ENCODE measurements at places on chromosomes 5 and 9. TPM values are rescaled to one million over a fixed set of nuclear protein-coding genes. Genes with fewer than 3 reads are reported as not detected.

GRCh38 chr9:7944572-7944971, 145.0 kb upstream of the DMAC1 start:
- H3K27ac ChIP-seq: no peak overlapping the region
- DNase-seq: no peak
- no peak overlapping the region for H3K4me3 ChIP-seq

- H3K4me1 ChIP-seq: no peaks in the 10 kb centered on the region
- no peak overlapping the region for H3K4me3 ChIP-seq
- H3K27ac ChIP-seq: no peak overlapping the region
- no peak for DNase-seq
- no peaks in the 10 kb centered on the region for H3K36me3 ChIP-seq
These were observed 476.1 kb downstream of the CYLC2 start for GRCh38 chr9:103471241-103471640.

GRCh38 chr9:14565352-14566016, 127.7 kb downstream of the ZDHHC21 start:
- no peak overlapping the region for H3K4me3 ChIP-seq
- DNase-seq: no peak
- no peaks in the 10 kb centered on the region for H3K27me3 ChIP-seq
- H3K27ac ChIP-seq: no peak overlapping the region

Gene HAPLN1
- not detected for total RNA-seq

Gene TXNDC15
- total RNA-seq: 65.9 TPM

All from fibroblast of lung (primary cell).